ENCODE measurements at places on chromosomes 2 and 18.

DNA sequence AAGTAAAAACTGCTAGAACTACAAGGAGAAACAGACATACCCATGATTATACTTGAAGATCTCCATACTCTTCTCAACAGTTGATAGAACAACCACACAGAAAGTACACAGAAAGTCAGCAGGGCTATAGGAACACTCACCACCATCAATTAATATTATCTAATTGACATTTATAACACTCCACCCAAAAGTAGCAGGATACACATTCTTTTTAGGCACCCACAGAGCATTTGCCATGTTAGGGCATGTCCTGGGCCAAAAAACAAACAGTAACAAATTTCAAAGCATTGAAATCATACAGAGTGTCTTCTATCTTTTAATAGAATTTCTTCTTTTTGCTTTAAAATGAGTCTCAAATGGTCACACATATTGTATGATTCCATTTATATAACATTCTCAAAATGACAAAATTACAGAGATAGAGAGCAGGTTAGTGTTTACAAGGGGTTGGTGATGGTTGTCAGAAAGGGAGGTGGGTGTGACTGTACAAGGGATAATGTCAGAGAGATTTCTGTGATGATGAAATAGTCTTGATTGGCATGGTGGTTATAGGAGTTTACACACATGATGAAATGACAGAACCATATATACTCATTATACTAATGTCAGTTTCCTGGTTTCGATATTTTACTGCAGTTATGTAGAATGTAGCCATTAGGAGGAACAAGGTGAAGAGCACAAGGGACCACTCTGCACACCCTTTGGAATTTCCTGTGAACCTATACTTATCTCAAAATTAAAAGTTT lies 82.8 kb downstream of the NCK2 start:
- no peak for DNase-seq
- no peak overlapping the region for H3K27ac ChIP-seq
- peaks cover 2% of the 10 kb centered on the region for H3K36me3 ChIP-seq

- no peak overlapping the region for H3K27ac ChIP-seq
- H3K4me1 ChIP-seq = peaks cover 20% of the 10 kb centered on the region
- no peak overlapping the region for H3K4me3 ChIP-seq
- no peak for DNase-seq
- no peaks in the 10 kb centered on the region for H3K27me3 ChIP-seq
Measured at GRCh38 chr2:12514631-12515437, 201.9 kb upstream of the TRIB2 start.

DNA sequence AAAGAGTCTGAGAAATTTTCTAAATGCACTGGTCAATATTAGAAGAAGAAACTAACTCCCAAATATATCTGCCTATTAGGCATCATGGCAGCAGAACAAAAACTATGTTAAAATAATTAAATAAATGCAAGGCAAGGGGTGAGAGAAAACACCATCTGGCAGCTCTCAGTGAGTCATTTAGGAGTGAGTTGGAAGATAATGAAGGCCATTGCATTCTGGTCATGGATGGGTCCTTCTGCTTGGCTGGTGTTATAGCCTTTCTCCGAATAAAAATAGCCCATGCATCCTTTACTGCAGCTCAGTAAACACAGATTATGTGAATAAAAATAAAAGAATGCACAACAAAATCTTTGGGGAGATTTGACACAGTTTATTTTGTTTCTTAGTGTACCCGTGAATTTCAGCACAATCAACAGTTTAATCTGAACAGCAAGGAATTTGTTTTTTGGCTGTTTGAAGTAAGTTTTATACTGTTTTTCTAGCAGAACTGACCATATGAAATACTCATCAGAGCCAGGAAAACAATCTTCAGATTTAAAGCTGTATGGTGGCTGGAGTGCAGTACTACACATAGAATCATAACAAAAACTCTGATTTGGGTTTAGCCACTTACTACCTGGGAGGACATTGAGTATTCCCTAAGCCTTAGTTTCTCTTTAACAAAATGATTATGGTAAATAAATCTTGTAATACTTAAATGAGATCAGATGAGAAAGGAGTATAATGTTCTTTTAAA lies 225.1 kb upstream of the ITGA4 start:
- no peak overlapping the region for H3K27ac ChIP-seq
- DNase-seq = no peak
- H3K27me3 ChIP-seq = no peaks in the 10 kb centered on the region
- H3K4me3 ChIP-seq = no peak overlapping the region

DNA sequence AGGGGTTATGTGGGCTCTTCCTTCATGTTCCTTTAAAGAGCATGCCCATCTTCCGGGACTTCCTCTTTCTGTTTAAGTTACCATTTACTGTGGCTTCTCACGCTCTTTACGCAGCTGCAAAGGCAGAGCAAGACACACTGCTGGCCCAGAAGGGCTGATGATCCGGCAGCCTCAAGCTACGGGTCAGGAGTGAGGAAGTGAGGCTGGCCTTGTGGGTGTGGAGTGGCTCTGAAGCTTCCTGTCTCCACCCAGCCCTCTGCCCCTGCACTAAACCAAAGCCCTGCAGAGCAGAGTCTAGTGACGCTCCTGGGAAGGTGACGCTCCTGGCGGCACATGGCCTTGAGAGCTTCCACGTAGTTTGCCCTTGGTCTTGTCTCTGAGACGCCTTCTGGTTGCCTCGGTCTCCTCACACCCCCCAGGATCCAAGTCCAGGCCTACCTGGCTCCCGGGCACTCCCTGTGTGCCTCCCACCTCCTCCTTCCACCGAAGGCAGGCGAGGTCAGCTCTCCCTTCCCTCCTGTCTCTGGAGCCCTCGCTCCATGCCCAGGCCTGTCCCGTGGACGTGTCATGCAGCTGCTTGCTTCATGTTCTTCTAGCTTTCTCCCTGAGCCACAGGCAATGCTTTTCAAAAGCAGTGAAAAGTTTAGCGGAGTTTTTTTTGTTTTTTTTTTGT lies 50.3 kb downstream of the ARL4C start:
- peaks cover 52% of the 10 kb centered on the region for H3K4me1 ChIP-seq
- no peaks in the 10 kb centered on the region for H3K27me3 ChIP-seq
- peak overlapping the region; percentile 97 for H3K27ac ChIP-seq
- DNase-seq = peak; percentile 76

GRCh38 chr18:58671632-58672564 lies 633 bp downstream of the MALT1 start:
- no peaks in the 10 kb centered on the region for H3K36me3 ChIP-seq
- H3K4me3 ChIP-seq = peak overlapping the region; percentile 58
- H3K27me3 ChIP-seq = no peaks in the 10 kb centered on the region
- peaks cover 19% of the 10 kb centered on the region for H3K4me1 ChIP-seq

- H3K27ac ChIP-seq = no peak overlapping the region
- H3K4me1 ChIP-seq = no peaks in the 10 kb centered on the region
- no peak for DNase-seq
Measured at GRCh38 chr2:125169764-125170146, 1144.7 kb downstream of the CNTNAP5 start.

DNA sequence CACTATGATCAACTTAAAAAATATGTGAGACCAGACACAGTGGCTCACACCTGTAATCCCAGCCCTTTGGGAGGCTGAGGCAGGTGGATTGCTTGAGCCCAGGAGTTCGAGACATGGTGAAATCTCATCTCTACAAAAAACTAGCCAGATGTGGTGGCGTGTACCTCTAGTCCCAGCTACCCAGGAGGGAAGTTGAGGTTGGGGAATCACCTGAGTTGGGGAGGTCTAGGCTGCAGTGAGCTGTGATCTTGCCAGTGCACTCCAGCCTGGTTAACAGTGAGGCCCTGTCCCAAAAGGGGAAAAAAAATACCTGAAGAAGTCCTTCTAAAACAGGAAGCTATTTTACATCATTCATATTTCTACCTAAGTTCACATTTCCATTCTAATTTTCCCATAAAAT lies 144.0 kb downstream of the EML6 start:
- H3K27ac ChIP-seq = no peak overlapping the region
- no peaks in the 10 kb centered on the region for H3K27me3 ChIP-seq
- peak; percentile 27 for DNase-seq
- H3K4me3 ChIP-seq = no peak overlapping the region
- H3K4me1 ChIP-seq = no peaks in the 10 kb centered on the region

- H3K36me3 ChIP-seq = no peaks in the 10 kb centered on the region
- H3K27me3 ChIP-seq = no peaks in the 10 kb centered on the region
- DNase-seq = no peak
- H3K4me1 ChIP-seq = peaks cover 13% of the 10 kb centered on the region
- no peak overlapping the region for H3K4me3 ChIP-seq
Measured at GRCh38 chr18:11761553-11761952, 72.5 kb downstream of the GNAL start.

GRCh38 chr2:19744456-19745199 lies 157.2 kb downstream of the TTC32 start:
- H3K27me3 ChIP-seq = no peaks in the 10 kb centered on the region
- DNase-seq = no peak
- H3K27ac ChIP-seq = no peak overlapping the region
- H3K4me3 ChIP-seq = no peak overlapping the region
- H3K4me1 ChIP-seq = no peaks in the 10 kb centered on the region

DNA sequence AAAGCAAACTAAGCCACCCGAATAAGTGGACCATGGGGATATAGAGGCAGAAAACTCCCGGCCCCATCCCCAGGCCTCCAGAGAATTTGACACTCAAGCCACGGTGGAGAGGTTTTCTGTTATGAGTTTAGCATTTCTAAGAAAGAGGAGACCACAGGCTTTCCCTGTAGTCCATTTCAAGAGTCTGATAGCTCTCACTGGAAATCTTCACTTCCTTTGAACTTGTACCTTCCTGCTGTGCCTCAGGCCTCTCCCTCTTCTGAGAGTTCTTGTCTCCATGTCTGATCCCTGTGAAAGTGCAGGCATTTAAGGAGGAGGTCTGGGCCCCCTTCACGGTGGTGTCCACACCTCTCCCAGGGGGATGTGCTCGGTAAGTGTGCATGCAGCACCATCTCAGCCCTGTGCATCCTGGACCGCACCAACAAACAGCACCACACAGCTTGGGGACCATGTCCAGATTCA lies 113.7 kb downstream of the BCL2 start:
- no peak for DNase-seq
- H3K27me3 ChIP-seq = no peaks in the 10 kb centered on the region
- peaks cover 41% of the 10 kb centered on the region for H3K4me1 ChIP-seq
- H3K4me3 ChIP-seq = no peak overlapping the region
- H3K27ac ChIP-seq = peak overlapping the region; percentile 32

GRCh38 chr2:46828491-46829230 lies 86.9 kb downstream of the MCFD2 start:
- no peak overlapping the region for H3K27ac ChIP-seq
- H3K27me3 ChIP-seq = no peaks in the 10 kb centered on the region

DNA sequence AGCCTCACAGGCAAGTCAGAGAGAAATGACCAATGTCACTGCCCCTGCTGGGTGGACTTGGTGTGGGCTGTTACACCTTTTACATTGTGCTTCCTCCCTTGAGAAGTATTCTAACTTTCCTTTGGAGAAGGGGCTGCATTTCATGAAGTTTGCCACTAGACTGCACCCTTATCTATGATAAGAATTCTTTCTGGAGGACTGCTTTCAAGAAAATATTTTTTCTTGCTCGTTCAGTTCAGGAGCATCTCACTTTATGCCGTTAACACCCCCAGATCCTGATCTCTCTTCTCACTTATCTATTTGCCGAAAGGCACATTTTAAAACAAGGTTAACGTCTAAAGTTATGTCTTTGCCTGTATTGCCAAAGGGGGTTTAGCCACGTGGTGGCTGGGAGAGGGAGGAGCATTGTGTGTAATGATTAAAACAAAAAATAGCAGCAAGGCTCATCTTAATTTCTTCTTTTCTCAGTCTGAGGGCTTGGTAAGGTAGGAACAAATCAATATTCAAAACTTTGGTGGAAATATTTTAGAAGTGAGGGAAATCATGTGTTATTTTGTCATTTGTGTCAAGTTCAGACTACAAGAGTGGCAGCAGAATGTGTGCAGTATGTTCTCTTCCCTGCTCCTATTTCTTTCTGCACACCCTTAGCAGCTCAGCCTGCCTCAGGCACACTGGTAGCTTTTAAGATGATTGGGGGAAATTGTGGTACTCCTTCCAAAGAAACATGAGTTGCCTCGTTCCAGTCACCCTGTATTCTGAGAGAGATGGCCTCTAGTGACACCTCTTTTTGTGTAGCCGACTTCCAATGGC lies 1.6 kb upstream of the IGFBP5 start:
- peaks cover 22% of the 10 kb centered on the region for H3K4me1 ChIP-seq
- H3K27ac ChIP-seq = no peak overlapping the region
- H3K4me3 ChIP-seq = no peak overlapping the region
- peaks cover 35% of the 10 kb centered on the region for H3K27me3 ChIP-seq

DNA sequence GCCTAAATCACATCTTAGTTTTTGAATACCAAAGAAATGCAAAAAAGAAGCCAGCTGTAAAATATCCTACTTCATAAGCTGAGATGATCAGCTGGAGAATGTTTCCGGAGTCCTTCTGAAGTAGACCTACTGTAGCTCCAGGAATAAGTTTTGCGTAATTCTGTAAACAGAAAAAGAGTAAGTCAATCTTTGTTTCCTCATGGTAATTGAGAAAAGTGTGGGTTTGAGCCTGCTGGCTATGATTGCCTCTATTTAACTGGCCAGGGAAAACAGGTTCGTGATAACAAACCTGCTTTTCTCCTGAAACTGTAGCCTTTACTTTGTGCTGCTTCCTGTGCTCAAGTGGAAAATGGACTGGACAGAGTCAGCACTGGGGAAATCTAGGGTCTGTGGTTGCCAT lies 58.2 kb downstream of the ITGB6 start:
- H3K4me3 ChIP-seq = no peak overlapping the region
- no peak for DNase-seq
- H3K27me3 ChIP-seq = peaks cover 2% of the 10 kb centered on the region
- no peak overlapping the region for H3K27ac ChIP-seq
- H3K36me3 ChIP-seq = no peaks in the 10 kb centered on the region

GRCh38 chr18:68847219-68847837 lies 49.4 kb downstream of the CCDC102B start:
- no peaks in the 10 kb centered on the region for H3K36me3 ChIP-seq
- H3K4me1 ChIP-seq = no peaks in the 10 kb centered on the region
- DNase-seq = no peak

GRCh38 chr2:174343623-174344455 lies 9.1 kb downstream of the SP9 start:
- peaks cover 35% of the 10 kb centered on the region for H3K4me1 ChIP-seq
- H3K36me3 ChIP-seq = peaks cover 6% of the 10 kb centered on the region
- H3K27ac ChIP-seq = no peak overlapping the region

DNA sequence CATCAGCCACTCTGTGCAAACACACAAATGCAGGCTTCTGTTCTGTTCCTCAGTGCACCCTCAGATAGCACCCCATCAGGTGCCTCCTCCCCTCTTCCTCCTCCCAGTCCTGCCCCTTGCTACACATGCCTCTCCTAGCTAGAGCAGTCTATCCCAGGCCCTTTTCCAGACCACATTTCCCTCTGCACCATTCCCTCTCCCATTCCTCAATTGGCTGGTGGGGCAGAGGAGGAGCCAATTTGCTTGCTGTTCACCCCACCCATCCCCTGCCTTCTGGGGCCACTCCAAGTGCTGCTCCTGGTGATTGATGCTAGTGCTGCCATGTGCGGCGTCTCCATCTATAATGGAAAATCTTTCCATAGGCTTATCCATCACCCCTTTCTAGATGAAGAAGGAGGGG lies 5.4 kb downstream of the CFAP65 start:
- no peaks in the 10 kb centered on the region for H3K4me1 ChIP-seq
- H3K4me3 ChIP-seq = no peak overlapping the region
- DNase-seq = no peak
- no peaks in the 10 kb centered on the region for H3K36me3 ChIP-seq

GRCh38 chr2:165113414-165113813 lies 90.4 kb downstream of the SCN3A start:
- no peaks in the 10 kb centered on the region for H3K36me3 ChIP-seq
- no peaks in the 10 kb centered on the region for H3K27me3 ChIP-seq
- H3K4me3 ChIP-seq = no peak overlapping the region
- DNase-seq = no peak
- H3K27ac ChIP-seq = no peak overlapping the region
- H3K4me1 ChIP-seq = no peaks in the 10 kb centered on the region

All from natural killer cell (primary cell).